Activated naive CD4-positive, alpha-beta T cell treated with Interleukin-2 at 50 U/mL for 16 hours (primary cell): ENCODE measurements at places on chromosomes 5 and 9.

- no peak for DNase-seq
Measured at GRCh38 chr5:159345336-159345735, 15.0 kb upstream of the IL12B start.

DNA sequence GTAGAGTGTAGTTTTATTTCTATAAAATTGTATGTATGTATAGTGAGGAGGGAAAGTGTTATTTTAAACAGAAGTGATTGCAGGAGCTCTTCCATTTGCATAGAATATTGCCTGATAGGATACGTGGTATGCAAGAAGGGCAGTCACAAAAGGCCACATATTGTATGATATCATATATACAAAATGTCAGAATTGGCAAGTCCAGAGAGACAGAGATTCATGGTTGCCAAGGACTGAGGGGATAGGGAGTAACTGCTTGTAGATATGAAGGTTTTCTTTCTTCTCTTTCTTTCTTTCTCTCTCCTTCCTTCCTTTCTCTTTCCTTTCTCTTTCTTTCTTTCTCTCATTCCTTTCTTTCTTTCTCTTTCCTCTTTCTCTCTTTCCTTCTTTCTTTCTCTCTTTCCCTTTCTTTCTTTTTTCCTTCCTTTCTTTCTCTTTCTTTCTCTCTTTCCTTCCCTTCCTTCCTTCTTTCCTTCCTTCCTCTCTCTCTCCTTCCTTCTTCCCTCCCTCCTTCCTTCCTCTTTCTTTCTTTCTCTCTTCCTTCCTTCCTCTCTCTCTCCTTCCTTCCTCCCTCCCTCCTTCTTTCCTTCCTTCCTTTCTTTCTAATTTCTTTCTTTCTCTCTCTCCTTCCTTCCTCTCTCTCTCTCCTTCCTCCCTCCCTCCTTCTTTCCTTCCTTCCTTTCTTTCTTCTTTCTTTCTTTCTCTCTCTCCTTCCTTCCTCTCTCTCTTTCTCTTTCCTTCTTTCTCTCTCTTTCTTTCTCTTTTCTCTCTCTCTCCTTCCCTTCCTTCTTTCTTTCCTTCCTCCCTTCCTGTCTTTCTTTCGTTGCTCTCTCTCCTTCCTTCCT lies 24.5 kb upstream of the WDR38 start:
- no peak for DNase-seq

- no peak for DNase-seq
Measured at GRCh38 chr5:55920784-55921183, 69.6 kb downstream of the IL31RA start.

DNA sequence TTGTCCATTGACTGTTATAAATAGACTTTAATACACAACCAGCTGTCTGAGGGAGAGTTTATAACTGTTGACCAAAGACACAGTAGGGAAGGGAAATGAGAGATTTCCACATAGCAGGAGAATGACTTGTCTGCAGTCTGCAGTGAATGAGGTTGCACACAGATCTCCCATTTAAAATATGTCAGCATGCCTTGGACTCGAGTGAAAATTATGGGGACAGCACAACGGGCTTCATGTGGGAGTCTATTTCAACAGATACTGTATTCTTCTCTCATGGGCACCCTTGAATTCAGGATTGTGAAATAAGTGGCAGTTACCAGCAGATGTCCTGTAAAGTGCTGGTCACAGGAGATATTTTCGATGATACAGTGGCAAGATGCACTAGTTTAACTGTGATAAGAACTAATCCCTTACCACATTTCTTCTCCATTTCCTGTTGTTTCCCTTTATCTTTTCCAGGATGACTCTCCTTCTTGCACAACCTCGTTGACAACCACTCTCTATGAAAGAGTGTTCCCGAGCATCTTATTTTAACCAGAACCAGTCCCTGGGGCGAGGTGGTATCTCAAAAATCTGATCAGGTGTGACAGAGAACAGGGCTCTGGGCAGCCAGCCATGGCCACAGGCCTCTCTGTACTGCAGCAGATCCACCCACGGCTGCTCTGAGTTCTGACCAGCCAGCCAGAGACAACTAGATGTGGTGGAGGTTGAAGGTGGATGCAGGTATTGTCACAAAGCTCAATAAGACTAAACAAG lies 51.5 kb upstream of the MAP3K1 start:
- DNase-seq = no peak
